ENCODE measurements at places on chromosomes 7 and 10.
A peak's percentile ranks its signal among the peaks of the same experiment; 100 is the strongest.

- no peak for DNase-seq
These were observed 400.0 kb upstream of the FZD8 start for GRCh38 chr10:36042135-36042534.

GRCh38 chr7:131482800-131483199 is 73.6 kb downstream of the PODXL start:
- DNase-seq = no peak

DNA sequence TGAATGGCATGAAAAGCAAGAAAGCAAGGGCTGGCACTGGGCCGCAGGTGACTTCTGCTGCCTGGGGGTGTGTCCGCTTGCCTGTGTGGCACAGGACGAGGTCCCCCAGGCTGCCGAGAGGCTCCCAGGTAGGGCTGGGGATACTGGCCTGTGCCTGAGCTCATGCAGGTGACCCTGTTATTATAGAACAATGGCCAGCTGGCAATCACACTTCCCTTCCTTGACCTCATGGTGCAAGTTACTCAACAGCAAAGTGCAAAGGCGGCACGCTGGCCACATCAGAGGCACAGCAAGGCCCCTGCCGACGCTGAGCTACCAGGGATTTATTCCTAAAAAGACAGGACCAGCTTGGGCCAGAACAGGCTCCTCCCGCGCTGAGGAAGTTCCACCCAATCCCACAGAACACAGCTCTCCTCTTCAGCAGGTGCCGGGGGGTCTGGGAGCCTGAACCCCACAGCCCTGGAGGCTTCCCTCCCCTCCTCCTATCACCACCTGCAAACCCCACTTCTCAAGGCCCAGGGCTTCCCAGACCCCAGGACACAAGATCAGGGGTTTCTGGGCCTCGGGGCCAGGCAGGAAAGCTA is 1.4 kb upstream of the ADAM8 start:
- no peak for DNase-seq

DNA sequence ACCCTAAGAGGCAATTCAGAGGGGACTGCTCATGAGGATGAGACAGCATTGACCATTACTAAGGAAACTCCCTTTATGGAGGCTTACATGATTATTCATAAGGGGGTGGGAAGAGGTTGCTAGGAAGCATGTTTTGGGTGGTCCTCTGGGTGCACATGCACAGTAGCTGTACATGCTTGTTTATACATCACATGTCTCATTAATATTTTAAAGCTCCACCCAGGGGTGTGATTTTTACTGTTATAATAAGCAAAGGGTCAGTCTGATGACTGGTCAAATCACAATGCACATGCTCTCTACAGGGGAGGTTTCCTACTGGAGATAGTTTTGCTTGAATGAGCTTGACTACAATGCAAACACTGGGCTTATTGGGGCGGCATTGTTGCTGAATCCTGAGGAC is 23.8 kb upstream of the PPP1R9A start:
- DNase-seq = no peak

- DNase-seq = no peak
These were observed 17.1 kb downstream of the IQCE start for GRCh38 chr7:2575733-2576340.

DNA sequence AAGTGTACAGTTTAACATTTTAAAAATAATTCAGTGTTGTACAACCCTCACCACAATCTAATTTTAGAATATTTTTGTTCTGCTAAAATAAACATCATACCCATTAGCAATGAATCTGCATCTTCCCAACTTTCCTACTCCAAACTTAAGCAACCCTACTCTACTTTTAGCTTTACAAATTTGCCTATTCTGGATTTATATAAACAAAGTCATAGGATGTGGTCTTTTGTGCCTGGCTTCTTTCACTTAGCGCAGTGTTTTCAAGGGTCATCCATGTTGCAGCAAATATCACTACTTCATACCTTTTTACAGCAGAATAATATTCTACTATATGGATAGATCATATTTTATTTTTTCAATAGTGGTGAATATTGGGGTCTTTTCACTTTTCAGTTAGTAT is 18.9 kb downstream of the CALML3 start:
- DNase-seq = no peak

DNA sequence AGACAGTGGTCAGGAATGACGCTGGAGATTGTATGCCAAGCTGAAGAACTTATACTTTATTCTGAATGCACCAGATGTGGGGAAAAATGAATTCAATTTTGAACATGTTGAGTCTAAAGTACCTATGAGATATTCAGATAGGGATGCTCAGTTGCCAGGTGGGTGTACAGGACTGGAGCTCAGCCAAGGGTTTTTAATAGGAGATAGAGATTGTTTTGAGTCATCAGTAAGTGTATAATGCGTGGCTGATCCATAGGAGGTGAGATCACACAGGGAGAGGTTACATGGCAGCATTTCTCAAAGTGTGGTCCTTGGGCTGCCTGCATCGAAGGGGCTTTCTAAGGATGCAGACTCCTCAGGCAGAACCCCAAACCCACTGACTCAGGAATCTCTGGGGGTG is 6.8 kb upstream of the HIPK2 start:
- no peak for DNase-seq

DNA sequence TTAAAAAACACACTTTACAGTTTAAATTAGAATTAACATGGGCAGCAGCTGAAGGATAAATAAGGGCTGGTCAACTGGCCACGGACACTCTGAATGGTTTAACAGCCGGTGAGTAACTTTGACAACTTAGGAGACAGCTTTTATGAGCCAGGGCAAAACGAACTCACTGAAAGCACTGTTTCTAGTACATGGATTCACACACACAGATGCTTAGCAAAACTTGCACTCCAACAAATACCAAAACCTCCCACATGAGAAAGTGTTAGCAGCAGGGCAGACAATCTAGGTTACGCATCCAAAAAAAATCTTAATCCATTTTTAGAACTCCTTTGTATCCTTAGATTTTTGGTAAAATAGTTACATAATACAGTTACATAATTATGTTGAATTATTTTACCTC is 486.4 kb downstream of the PHTF2 start:
- no peak for DNase-seq

- DNase-seq = no peak
These were observed 177.5 kb downstream of the RAPGEF5 start for GRCh38 chr7:22179442-22179879.

GRCh38 chr10:78849731-78850130 is 219.0 kb upstream of the ZMIZ1 start:
- DNase-seq = no peak

- DNase-seq = no peak
These were observed 155.6 kb upstream of the NEBL start for GRCh38 chr10:21052709-21053104.

GRCh38 chr10:11825796-11826414 is 2.7 kb downstream of the PROSER2 start:
- no peak for DNase-seq

DNA sequence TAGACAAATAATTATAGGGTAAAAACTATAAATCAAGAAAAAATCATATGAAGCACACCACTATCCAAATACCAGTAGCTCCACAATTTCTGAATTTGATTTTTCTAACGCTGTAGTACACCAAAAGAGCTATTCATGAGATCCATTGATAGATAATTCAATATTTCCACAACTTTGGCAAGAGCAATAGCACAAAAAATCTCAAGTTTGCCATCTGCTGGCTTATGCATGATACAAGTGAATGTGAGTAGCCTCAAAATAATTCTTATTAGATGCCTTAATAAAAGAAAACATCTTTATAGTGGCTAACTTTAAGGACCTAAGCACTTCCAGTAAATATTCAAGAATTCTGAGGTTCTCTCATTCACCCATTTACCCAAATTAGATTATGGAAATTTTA is 2.2 kb upstream of the TMEM196 start:
- DNase-seq = no peak

GRCh38 chr7:22185559-22185958 is 171.4 kb downstream of the RAPGEF5 start:
- no peak for DNase-seq

DNA sequence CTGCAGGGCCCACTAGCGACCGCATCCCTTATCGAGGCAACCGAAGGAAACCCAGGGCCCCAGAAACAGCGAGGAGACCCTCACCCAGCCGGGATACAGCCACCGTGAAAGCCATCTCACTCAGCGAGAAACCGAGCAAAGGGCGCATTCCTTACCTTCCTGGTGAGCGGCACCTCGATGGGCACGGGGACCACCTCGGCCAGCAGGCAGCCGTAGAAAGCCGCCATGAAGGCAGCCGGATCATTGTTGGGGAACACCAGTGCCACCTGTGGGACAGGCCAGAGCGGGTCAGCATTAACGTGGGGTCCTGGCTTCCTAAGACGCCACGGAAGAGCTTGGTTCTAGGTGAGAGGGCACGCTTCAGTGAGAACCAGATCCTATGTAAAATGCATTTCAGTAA is 263.7 kb downstream of the ZMYND11 start:
- no peak for DNase-seq

- DNase-seq = no peak
These were observed 167.1 kb upstream of the INHBA start for GRCh38 chr7:41869997-41870396.

DNA sequence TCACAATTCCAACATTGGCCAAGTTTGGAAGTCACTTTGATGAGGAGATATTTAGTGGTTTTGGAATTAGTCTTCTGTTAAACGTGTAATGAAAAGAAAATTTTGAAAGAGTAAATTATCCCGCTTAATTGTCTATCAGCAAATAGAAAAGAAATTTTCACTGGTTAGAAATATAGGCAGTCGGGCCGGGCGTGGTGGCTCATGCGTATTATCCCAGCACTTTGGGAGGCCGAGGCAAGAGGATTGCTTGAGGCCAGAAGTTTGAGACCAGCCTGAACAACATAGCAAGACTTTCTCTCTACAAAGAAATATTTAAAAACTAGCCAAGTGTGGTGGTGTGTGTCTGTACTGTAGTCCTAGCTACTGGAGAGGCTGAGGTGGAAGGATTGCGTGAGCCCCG is 13.4 kb downstream of the CNTNAP2 start:
- DNase-seq = no peak

DNA sequence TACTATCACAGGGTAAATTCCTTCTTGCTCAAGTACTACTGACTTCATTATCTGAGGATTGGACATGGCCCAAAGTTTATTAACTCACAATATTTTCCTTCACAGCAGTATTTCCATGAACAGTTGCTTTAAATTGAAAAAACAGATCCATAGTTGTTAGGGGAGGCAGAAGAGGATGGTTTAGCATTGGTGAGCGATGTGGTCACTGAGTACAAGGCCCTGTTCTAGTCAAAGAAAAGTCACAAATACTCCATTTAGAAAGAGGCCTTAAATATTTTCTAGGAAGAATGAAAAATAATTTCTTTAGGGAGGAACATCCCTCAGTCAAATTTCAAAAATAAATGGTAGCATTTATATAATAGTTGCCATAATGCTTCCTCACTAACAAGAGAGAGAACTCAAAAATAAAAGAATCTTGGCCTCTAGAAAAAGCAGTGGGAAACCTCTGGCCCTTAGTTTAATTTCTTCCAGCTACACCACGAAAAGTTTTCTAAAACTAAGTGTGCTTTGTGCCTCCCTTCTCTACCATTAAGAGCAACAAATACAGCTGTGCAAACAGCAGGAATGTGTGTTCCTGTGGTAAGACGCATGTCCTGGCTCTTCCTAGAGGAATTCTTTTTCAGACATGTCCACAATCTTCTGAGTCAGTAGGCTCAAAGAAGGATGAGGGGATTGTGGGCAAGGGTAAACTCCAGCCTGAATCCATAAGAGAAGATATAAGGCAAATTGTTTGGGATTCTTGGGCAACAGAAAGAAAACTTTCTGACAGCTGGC is 105.7 kb downstream of the HOXA1 start:
- DNase-seq = no peak

DNA sequence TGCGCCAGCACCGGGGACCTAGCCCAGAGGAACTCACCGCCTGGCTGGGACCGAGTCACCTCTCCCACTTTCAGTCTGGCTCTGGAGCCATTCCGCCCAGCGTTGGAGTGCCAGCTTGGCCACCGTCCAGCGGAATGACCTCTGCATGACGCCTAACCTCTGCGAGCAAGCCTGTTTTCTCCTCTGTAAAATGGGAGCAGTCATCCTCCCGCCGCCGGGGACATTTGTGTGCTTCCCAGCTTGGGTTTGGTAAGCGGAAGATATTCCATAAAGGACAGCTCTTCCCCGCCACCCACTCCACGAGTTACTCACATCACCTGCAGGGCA is 1.3 kb upstream of the ZCCHC24 start:
- DNase-seq = no peak

GRCh38 chr10:27035163-27035562 is 65.1 kb downstream of the ANKRD26 start:
- DNase-seq = no peak

- no peak for DNase-seq
These were observed 115.9 kb upstream of the EEPD1 start for GRCh38 chr7:36037121-36037662.

GRCh38 chr10:57791546-57791945 is 476.1 kb downstream of the IPMK start:
- DNase-seq = no peak

GRCh38 chr7:5693529-5693928 is 87.9 kb downstream of the RNF216 start:
- peak; percentile 38 for DNase-seq

- DNase-seq = no peak
These were observed 485.2 kb downstream of the SORCS1 start for GRCh38 chr10:106679314-106679713.

- no peak for DNase-seq
These were observed 1.1 kb downstream of the AHR start for GRCh38 chr7:17299483-17299991.

DNA sequence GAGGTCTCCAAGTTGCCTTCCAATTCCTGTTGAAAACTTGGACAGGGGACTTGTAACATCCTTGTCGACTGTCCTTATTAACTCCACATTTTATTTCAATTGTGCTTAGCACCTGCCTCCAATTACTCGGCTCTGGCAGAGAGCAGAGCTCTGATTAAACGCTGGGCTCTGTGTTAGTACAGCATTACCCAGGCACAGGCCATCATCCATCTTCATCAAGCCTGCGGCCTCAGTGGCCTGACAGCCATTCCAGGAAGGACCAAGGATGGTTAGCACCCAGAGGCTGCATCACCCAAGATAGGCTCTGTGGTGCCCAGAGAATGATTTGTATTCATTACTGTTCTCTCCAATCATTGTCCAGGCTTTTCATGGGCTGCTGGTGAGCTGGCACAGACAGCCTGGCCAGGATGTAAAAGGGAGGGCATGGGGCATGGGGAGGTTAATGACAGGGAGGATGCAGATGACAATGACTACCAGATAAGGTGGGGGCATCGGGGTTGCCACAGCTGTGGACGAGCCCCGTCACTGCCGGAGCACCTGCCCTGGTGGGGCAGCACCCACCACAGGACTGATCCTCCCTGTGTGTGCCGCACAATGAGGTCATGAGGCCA is 123.3 kb downstream of the PTPN20 start:
- no peak for DNase-seq

DNA sequence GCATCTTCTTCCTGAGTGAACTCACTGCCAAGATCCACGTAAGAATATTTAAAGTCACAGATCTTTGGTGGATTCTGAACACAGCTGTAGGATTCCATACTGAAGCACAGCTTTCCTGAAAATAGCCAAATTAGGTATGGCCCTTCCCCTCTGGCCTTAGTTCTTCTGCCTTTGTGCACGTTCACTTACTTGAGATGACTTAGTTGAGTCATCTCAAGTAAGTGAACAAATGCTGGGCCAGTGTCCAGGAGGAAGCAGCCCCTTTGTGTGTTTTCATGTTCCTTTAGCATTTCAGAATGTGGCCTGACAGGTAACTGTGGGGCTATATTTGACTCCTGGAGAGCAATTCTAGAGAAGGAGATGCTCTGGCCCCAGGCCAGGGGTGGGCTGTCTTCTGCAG is 51.5 kb downstream of the CCNY start:
- DNase-seq = no peak

- DNase-seq = no peak
These were observed 59.4 kb upstream of the ABCB5 start for GRCh38 chr7:20556091-20556490.

Measured in GM18507 (cell line).